ENCODE measurements at places on chromosomes 6 and 20. TPM values are rescaled to one million over a fixed set of nuclear protein-coding genes. Genes with fewer than 3 reads are reported as not detected.
A peak's percentile ranks its signal among the peaks of the same experiment; 100 is the strongest.

DNA sequence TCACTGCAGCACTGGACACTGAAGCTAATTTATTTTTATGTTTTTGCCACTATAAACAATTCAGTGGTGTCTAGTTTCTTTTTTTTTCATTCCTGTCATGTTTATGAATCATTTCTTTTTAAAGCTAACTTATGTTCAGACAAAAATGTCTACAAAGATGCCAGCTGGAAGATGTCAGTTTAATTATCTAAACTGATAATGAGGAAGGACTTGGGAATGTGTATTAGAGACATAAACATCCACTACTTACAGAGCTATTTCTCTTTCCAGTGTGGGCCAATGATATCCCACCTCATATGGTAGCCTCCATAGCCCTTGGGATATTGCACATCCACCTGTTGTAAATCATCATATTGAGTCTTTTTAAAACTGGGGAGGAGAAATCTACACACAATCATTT, 132.1 kb upstream of the FAM184A start:
- no peak overlapping the region for H3K4me3 ChIP-seq
- no peaks in the 10 kb centered on the region for H3K36me3 ChIP-seq
- H3K27ac ChIP-seq = no peak overlapping the region
- no peaks in the 10 kb centered on the region for H3K27me3 ChIP-seq

- H3K36me3 ChIP-seq = no peaks in the 10 kb centered on the region
- no peak overlapping the region for H3K4me3 ChIP-seq
- H3K27ac ChIP-seq = no peak overlapping the region
- peak; percentile 24 for DNase-seq
- H3K4me1 ChIP-seq = peaks cover 7% of the 10 kb centered on the region
Observed at GRCh38 chr6:108846628-108847027, 1.6 kb upstream of the ARMC2 start.

Gene PNPLA1
- total RNA-seq = not detected

Gene KIAA0408
- 9.7 TPM for total RNA-seq

DNA sequence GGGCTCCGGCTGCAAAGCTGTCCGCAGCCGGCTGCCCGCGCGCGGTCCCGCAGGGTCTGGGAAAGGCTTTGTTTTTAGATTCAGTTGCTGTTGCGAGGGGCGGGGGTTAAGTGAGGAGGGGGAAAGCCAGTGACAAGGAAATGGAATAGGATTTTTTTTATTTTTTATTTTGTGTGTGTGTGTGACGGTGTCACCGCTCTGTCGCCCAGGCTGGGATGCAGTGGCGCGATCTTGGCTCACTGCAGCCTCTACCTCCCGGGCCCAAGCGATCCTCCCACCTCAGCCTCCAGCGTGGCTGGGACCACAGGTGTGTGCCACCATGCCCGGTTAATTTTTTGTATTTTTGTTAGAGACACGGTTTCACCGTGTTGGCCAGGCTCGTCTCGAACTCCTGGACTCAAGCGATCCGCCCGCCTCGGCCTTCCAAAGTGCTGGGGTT, 615 bp upstream of the UBE2J1 start:
- H3K4me3 ChIP-seq = peak overlapping the region; percentile 64
- no peaks in the 10 kb centered on the region for H3K36me3 ChIP-seq
- H3K4me1 ChIP-seq = peaks cover 19% of the 10 kb centered on the region
- no peak for DNase-seq
- peak overlapping the region; percentile 89 for H3K27ac ChIP-seq

- no peaks in the 10 kb centered on the region for H3K27me3 ChIP-seq
- no peak overlapping the region for H3K27ac ChIP-seq
- no peaks in the 10 kb centered on the region for H3K4me1 ChIP-seq
- H3K36me3 ChIP-seq = no peaks in the 10 kb centered on the region
Observed at GRCh38 chr6:20805021-20805420, 270.8 kb downstream of the CDKAL1 start.

DNA sequence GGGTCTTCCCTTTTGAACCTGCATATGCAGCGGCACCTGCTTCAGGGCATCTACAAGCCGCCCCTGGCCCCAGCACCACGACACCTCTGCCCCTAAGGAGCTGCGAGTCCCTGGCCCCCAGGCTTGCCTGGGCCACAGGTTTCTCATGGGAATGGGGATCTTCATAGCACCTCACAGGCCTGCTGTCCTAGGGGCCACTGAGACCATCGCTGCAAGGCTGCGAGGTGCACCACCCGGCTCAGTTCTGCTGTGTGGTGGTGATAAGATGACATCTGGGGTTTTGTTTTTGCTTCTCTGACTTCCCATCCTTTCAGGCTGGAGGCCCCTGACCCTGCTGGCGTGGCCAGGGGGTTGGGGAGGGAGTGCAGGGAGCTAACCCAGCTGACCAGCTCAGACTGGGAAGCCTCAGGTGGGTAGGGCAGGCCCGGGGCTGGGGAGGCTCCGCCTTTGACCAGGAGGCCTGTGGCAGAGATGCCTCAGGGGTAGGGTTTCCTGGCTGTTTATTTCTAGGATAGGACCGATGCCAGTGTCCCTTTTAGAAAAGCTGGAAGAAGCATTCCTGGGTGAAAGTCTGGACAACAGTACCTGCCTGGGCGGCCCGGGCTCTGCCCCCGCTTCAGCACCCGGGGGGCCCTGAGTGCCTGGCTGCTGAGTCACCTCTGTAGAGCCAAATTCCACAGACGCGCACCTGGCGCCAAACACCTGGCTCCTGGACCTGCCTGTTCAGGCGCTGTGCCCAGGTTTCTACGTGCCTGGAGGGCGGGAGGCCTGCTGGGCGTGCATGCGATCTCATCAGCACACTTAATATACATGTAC, 264.7 kb downstream of the DLL1 start:
- H3K4me1 ChIP-seq = no peaks in the 10 kb centered on the region
- no peaks in the 10 kb centered on the region for H3K27me3 ChIP-seq
- no peak overlapping the region for H3K27ac ChIP-seq
- no peak overlapping the region for H3K4me3 ChIP-seq
- DNase-seq = no peak

DNA sequence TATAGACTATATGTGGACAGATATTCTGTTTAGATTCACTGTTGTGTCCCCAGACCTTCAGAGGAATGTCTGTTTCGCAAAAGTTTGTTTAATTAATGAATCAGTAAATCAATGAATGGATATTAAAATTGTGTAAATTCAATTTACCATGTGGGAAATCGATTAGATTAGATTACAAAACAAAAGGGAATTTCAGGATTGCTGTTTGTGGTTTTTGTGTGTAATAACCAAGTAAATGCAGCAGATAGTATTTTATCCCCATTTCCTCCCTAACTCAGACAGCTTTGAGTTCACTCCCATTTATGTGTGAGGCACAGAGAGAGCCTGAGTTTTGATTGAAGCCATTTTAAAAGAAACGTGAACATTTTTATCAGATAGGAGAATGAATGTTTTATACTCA, 214.8 kb downstream of the ADGB start:
- DNase-seq = no peak
- H3K36me3 ChIP-seq = no peaks in the 10 kb centered on the region
- no peak overlapping the region for H3K4me3 ChIP-seq
- H3K4me1 ChIP-seq = peaks cover 5% of the 10 kb centered on the region

Gene DEFB132
- not detected for total RNA-seq

- peak; percentile 68 for DNase-seq
- H3K4me1 ChIP-seq = peaks cover 26% of the 10 kb centered on the region
- no peak overlapping the region for H3K4me3 ChIP-seq
- H3K27ac ChIP-seq = no peak overlapping the region
Observed at GRCh38 chr20:62822788-62823651, 6.2 kb downstream of the COL9A3 start.

DNA sequence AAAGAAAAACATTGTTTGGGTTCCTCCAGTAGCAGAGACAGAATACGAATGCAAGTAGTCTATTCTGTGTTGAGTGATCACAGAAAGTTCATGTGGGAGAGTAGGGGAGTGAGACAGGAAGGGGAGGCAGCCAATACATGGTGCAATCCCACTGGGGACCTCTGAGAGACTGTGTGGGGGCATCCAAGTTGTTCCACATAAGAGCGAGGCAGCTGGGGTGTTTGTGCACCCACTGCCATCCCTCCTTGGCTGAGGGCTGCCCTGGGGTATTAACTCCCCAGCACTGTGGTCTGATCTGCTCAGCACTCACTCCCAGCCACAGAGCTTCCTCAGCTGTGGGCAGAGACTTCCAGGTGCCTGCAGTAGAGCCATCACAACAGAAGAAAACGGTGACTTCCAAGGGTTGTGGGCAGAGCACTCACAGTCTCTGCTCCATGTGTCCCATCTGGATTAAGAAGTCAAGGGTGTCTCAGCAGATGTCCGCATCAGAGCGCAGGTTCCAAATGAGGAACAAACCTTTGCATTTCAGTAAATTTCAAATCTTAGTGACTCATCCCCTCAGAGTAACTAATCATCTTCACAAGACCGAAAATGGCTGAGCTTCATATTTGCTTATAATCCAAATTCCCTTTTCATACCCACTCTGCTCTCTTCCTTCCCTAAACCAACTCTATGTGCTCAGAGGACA, 101.9 kb upstream of the NAA20 start:
- DNase-seq = no peak
- no peaks in the 10 kb centered on the region for H3K4me1 ChIP-seq
- H3K27me3 ChIP-seq = no peaks in the 10 kb centered on the region
- H3K4me3 ChIP-seq = no peak overlapping the region
- no peaks in the 10 kb centered on the region for H3K36me3 ChIP-seq

GRCh38 chr20:47352332-47353238, 3.9 kb downstream of the ZMYND8 start:
- no peaks in the 10 kb centered on the region for H3K36me3 ChIP-seq
- peak; percentile 69 for DNase-seq
- H3K4me3 ChIP-seq = peak overlapping the region; percentile 44
- no peaks in the 10 kb centered on the region for H3K27me3 ChIP-seq
- H3K27ac ChIP-seq = peak overlapping the region; percentile 98
- peaks cover 97% of the 10 kb centered on the region for H3K4me1 ChIP-seq

Data from neural progenitor cell (in vitro differentiated cells).